NCI-H2171 (cell line): ENCODE measurements at places on chromosomes 2 and 18.

- DNase-seq: no peak
Measured at GRCh38 chr18:74226666-74227065, 65.1 kb downstream of the CYB5A start.

GRCh38 chr18:44938720-44939665 lies 258.3 kb downstream of the SETBP1 start:
- no peak for DNase-seq

GRCh38 chr18:63817441-63818051 lies 42.3 kb downstream of the SERPINB7 start:
- no peak for DNase-seq

GRCh38 chr2:19850056-19851050 lies 51.4 kb downstream of the TTC32 start:
- no peak for DNase-seq

DNA sequence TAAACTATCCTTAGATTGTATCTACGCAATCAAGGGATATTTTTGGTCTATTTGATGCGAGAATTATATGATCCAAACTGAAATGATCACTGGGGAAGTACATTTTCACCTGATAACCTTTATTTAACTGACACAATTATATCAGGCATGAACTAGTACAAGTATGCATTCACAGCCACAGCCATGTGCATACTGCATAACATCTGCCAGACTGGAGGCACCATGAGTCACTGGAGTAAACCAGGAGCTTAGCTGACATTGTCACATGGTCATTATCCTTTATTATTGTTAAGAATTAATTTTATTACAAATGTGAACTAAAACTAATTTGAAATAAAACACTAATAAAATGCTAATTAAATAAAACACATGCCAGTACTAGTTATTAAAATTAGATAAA lies 1127.1 kb downstream of the DPP10 start:
- no peak for DNase-seq

- DNase-seq: no peak
Measured at GRCh38 chr2:240128608-240129145, 7.4 kb downstream of the COPS9 start.
